ENCODE measurements at places on chromosomes 5 and 9. TPM values are rescaled to one million over a fixed set of nuclear protein-coding genes. Genes with fewer than 3 reads are reported as not detected.

Gene HSPB3
- total RNA-seq, result not detected

Gene ZNF346
- total RNA-seq, result 26.3 TPM

Gene PCDHGB7
- total RNA-seq, result 45.2 TPM

- no peak overlapping the region for H3K27ac ChIP-seq
- peaks cover 19% of the 10 kb centered on the region for H3K4me1 ChIP-seq
- H3K36me3 ChIP-seq, result no peaks in the 10 kb centered on the region
- no peak overlapping the region for H3K4me3 ChIP-seq
- peaks cover 2% of the 10 kb centered on the region for H3K27me3 ChIP-seq
These were observed 105.8 kb downstream of the GABBR2 start for GRCh38 chr9:98602839-98603500.

- H3K36me3 ChIP-seq, result peaks cover 10% of the 10 kb centered on the region
- no peaks in the 10 kb centered on the region for H3K27me3 ChIP-seq
- H3K4me3 ChIP-seq, result no peak overlapping the region
These were observed 51.2 kb upstream of the SEMA4D start for GRCh38 chr9:89549031-89549644.

DNA sequence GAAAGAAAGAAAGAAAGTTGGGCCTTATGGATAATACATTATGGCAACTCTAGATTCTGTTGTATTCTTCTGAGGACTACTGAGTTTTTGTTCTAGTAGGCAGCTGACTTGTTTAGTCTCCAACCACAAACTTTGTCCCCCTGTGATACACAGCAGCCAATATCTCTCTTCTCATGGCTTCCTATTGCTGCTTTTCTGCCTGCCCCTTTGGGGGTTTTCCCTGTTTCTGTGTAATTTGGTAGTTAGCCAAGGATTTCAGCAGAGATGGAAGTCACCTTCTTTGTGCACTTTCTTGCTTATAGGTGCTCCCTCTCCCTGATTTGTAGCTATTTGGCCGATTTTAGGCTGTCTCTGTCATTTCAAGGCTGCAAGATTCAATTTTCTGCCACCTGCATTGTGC lies 109.6 kb downstream of the FGF1 start:
- H3K27ac ChIP-seq, result no peak overlapping the region
- H3K27me3 ChIP-seq, result no peaks in the 10 kb centered on the region
- no peak overlapping the region for H3K4me3 ChIP-seq
- H3K4me1 ChIP-seq, result peaks cover 3% of the 10 kb centered on the region

- H3K36me3 ChIP-seq, result peaks cover 12% of the 10 kb centered on the region
- H3K27me3 ChIP-seq, result peaks cover 15% of the 10 kb centered on the region
- DNase-seq, result no peak
- H3K4me1 ChIP-seq, result no peaks in the 10 kb centered on the region
- H3K4me3 ChIP-seq, result no peak overlapping the region
These were observed 37.4 kb downstream of the WHRN start for GRCh38 chr9:114467910-114468309.

DNA sequence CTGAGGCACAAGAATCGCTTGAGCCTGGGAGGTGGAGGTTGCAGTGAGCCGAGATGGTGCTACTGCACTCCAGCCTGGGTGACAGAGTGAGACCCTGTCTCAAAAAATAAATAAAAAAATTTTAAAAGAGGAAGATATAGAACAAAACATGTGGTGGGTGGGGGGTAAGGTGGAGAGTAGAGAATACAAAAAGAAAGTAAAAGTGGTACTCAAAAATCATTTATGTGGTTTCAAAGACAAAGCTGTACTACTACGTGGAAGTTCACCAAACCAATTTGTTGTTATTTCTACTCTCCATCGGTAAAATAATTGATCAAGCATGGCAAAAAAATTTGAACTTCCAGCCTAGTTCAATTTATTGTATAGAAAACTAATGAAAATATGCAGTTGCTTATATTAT lies 8.0 kb upstream of the OR13C3 start:
- H3K36me3 ChIP-seq, result no peaks in the 10 kb centered on the region
- H3K27me3 ChIP-seq, result peaks cover 1% of the 10 kb centered on the region
- no peak overlapping the region for H3K4me3 ChIP-seq
- DNase-seq, result no peak

DNA sequence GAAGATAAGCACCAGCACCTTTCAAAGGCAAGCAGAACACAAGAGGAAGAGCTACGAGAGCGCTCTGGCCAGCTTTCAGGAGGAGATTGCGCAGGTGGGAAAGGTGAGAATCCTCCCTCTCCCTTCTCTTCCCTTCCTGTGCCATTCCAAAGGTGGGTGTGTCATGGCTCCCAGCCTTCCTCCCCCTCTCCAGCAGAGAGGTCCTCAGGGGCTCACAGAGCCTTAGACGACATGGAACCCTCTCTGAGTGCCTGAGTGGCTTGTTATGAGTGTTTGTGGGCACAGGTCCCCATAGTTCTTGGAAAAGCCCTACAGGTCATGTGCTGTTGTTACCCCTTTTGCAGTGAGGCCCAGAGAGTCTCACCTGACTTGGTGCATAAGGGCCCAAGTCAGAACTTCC lies 5.8 kb downstream of the CCDC180 start:
- no peak for DNase-seq
- H3K36me3 ChIP-seq, result peaks cover 16% of the 10 kb centered on the region
- H3K4me1 ChIP-seq, result peaks cover 2% of the 10 kb centered on the region
- peak overlapping the region; percentile 22 for H3K27ac ChIP-seq

- no peaks in the 10 kb centered on the region for H3K4me1 ChIP-seq
- H3K36me3 ChIP-seq, result no peaks in the 10 kb centered on the region
- no peak overlapping the region for H3K4me3 ChIP-seq
- no peaks in the 10 kb centered on the region for H3K27me3 ChIP-seq
- no peak overlapping the region for H3K27ac ChIP-seq
These were observed 117.5 kb upstream of the NIPBL start for GRCh38 chr5:36759117-36759516.

DNA sequence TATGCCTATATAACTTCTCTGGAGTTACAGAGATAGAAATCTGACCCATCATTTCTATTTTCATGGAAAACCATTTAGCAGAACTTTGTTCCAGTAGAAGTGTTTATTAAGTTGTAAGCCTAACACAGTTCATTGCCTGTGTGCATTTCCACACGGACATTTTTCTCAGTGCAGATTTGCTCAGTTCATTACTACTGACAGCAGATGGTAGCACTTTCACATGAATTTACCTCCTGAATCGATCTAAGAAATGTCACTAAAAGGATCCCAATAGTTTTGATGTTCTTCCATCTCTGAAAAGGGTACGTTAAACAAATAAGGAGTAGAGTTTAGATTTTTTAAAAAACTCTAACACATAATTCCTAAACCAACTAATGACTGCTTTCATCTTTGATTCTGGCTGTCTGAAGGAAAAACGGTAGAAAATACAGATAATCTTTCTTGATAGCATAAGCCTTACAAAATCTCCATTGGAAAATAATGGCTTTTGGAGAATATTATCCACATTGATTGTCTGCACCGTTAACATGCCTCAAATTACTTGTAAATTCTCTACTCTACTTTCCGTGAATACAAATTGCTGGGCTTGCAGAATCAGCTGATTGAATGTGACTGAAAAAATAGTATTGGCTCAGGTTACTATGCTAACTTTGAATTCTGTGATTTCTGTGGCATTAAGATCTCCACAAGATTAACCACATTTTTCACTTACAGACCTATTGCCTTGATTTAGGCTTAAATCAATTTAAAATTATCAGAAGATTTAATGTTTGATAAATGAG lies 33.1 kb downstream of the RPS23 start:
- no peaks in the 10 kb centered on the region for H3K36me3 ChIP-seq
- H3K4me3 ChIP-seq, result no peak overlapping the region
- no peak for DNase-seq
- H3K4me1 ChIP-seq, result no peaks in the 10 kb centered on the region
- no peak overlapping the region for H3K27ac ChIP-seq

- no peak overlapping the region for H3K27ac ChIP-seq
- H3K4me3 ChIP-seq, result no peak overlapping the region
- no peaks in the 10 kb centered on the region for H3K4me1 ChIP-seq
- peaks cover 16% of the 10 kb centered on the region for H3K36me3 ChIP-seq
- DNase-seq, result no peak
These were observed 53.0 kb downstream of the DROSHA start for GRCh38 chr5:31478901-31479300.
